ENCODE measurements at places on chromosomes 6 and 20.

DNA sequence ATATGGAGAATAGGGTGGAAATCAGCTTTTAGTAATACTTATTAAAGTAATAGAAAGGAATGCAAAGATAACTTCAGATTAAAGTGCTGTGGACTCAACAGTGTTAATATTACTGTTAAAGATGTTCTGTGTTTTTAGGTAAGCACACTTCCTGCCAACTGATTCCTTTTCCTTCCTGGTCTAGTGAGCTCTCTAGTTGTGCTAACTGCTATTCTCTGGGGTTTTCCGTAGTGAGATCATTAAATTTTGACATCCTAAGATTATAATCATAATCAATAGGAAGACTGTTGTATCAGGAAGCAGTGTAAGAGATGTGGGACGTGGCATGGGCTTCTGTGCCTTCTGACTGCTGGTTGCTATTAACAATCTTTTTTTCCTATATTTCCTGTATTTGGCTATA is 1.2 kb upstream of the TMEM217 start:
- no peak for DNase-seq

- no peak for DNase-seq
These were observed 190.4 kb downstream of the CDKAL1 start for GRCh38 chr6:20724443-20725190.

DNA sequence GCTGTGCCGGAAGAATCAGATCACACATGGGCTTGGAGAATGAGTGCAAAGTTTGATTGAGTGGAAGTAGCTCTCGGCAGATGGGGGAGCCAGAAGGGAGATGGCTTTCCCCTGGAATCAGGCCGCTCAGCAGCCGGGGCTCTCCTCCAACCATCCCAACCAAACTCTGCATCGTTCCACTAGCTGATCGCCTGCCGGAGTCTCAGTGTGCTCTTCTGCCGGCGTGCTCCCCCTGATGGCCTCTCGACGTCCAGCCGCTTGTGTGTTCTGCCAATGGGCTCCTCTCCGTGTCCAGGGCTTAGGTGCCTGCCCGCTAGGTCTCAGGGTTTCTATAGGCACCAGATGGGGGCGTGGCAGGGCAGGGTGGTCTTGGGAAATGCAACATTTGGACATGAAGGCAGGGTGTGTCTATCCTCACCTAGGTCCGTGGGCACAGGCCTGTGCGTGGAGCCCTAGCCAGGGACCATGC is 4.9 kb upstream of the BIRC7 start:
- DNase-seq, result no peak

GRCh38 chr6:42661540-42662153 is 60.8 kb downstream of the PRPH2 start:
- peak; percentile 72 for DNase-seq

GRCh38 chr20:12276011-12276673 is 358.4 kb downstream of the BTBD3 start:
- DNase-seq, result no peak

DNA sequence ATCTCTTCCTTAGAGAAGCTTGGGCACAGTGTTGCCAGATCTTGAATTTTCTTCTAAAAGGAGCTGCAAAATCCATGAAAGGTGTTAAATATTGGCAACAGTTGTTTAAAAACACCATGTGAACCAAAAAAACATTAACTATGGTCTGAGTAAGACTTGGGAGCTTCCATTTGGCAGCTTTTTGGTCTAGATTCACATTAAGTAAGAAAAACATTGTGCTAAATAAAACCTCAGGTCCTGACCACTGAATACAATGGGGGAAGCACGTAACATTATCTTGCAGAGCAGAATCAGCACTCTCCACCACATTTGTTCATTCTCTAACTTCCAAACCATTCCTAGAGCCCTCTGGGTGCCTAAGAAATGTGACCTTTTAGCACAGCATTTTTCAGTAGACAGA is 437.6 kb upstream of the PLCB4 start:
- no peak for DNase-seq

GRCh38 chr6:95175927-95176675 is 401.2 kb upstream of the MANEA start:
- DNase-seq, result no peak

DNA sequence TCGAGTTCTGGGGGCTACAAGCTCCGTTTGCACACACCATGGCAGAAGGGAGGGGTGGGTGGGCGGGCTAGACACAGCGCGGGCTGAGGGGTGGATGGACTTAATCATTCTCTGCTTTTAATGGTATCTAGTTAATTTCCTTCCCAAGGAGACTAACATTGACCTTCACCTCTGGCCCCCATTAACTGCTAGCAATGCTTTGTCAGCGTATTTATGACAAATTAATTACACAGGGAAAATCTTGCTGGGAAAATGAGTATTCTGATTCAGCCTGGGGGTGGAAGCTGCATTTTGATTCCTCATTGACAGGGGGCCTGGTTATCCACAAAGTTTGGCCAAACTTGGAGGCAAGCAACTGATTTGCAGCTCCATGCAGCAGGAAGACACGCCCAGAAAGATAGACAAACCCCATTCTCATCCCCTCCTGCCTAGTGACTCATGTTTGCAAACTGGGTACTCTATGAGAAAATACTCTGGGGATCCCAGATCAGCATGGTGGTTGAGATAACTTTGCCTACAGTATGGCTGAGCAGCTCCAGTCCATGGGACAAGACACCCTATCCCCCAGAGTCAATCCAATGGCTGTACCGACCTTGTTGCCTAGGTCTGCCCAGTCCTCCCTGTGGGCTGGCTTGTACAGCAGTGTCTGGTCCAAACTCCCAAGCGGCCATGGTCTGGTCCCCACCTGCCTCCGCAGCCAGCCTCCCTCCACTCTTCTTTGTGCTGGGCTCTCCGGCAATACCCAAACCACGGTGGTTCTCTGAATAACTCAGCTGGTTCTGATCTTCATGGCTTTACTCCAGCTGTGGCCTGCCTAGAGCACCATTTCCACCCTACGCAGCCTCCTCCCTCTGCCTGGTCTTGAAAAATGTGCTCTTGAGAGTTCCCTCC is 19.7 kb downstream of the ZBP1 start:
- no peak for DNase-seq

GRCh38 chr6:98839781-98840361 is 5.5 kb downstream of the POU3F2 start:
- no peak for DNase-seq

DNA sequence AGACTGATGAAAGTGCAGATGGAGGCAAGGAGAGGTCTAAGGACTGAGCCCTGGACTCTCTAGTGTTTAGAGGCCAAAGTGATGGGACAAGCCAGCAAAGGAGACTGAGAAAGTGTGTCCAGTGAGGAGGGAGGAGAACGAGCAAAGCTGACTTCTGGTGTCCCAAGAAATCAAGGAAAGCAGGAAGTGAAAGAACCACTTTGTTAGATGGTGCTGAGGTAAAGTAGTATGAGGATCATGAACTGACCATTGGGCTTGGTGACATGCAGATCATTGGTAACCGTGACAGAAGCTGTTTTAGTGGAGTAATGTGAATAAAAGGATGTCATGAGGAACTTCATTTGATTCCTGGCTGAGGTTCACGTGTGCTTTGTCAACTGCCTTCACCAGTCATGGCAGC is 108.4 kb downstream of the SLX4IP start:
- no peak for DNase-seq

DNA sequence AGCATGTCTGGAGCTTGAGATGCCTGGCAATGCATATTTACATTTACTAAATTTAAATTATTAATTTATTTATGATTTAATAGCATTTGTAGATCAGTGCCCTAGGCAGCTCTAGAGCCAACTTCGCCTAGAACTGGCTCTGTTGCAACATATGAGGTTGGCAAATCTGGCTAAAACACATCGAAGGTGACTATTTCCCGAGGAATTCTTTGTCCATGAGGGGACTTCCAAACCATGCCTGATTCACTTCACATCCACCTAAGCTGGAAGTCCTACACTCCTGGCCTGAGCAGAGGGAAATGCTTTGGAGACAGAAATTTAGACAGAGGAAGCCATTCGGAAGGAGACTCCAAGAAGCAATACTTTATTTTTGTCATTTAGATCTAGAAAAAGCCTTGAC is 211.0 kb upstream of the ARG1 start:
- no peak for DNase-seq

DNA sequence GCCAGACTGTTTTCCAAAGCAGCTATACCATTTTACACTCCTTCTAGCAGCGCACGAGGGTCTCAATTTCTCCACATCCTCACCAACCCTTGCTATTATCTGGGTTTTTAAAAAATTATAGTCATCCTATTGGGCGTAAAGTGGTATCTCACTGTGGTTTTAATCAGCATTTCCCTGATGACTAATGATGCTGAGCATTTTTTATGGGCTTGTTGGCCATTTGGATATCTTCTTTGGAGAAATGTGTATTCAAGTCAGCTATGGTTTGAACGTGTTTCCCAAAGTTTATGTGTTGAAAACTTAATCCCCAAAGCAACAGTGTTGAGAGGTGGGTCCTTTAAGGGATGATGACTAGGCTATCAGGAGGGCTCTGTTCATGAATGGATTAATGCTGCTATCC is 6.7 kb downstream of the MCUR1 start:
- no peak for DNase-seq

Data from stimulated activated CD4-positive, alpha-beta T cell treated with anti-CD3 and anti-CD28 coated beads, Interleukin-2, amount 100 ng/mL, for 4 hours (primary cell).